ENCODE measurements at places on chromosomes 7 and 10. TPM values are rescaled to one million over a fixed set of nuclear protein-coding genes. Genes with fewer than 3 reads are reported as not detected.

Gene LIMK1
- total RNA-seq = 17.8 TPM

Gene DKK1
- total RNA-seq = not detected

Gene CNTNAP2
- total RNA-seq = not detected

Gene TLX1
- not detected for total RNA-seq

Gene VPS37D
- total RNA-seq = 1.1 TPM

Gene ARHGEF35
- total RNA-seq = 2.3 TPM

Gene SCIN
- total RNA-seq = not detected
